ENCODE measurements at places on chromosomes 3 and 15.

GRCh38 chr3:4474683-4475490 is 7.8 kb upstream of the SUMF1 start:
- DNase-seq, result peak; percentile 90

- DNase-seq, result no peak
These were observed 84.3 kb downstream of the ARPP21 start for GRCh38 chr3:35723480-35724097.

DNA sequence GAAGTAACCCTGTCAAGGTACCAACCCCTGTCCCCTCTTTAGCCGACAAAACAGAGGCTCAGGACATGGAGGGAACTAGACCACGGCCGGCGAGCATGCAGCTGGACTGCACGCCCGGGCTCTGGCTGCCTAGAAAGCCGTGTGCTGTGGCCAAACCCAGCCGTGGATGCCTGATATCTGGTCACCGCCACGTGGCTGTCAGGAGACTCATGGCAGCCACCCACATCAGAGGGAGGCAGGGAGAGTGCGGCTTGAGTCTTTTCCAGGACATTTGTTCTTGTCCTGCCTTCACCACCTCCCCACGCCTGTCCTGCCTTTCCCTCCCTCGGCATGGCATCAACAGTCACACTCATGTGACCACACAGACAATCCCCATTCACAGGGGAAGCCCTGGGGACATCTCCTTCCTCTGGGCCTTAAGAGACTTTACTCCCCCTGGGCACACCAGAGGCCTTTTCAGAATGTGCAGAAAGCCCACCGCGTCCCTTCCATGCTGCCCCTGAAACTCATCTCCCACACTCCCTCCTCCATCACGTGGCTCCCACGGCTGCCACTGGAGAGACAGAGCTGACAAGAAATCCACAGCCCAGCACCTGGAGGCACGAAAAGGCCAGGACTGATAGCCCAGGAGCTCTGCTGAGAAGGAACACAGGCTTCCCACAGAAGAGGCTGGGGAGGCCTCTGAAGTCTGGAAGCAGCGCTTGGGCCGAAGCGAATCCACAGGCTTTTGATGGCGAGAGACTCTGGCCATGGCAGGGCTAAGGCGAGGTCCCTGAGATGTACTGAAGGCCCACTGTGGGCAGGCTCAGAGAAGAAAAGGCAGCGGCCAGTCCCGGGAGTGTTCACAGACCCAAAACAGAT is 71.2 kb upstream of the IQSEC1 start:
- DNase-seq, result no peak

- DNase-seq, result peak; percentile 21
These were observed 284.0 kb downstream of the LPP start for GRCh38 chr3:188437926-188438325.

- DNase-seq, result no peak
These were observed 29.4 kb upstream of the GRIP2 start for GRCh38 chr3:14569474-14570000.

DNA sequence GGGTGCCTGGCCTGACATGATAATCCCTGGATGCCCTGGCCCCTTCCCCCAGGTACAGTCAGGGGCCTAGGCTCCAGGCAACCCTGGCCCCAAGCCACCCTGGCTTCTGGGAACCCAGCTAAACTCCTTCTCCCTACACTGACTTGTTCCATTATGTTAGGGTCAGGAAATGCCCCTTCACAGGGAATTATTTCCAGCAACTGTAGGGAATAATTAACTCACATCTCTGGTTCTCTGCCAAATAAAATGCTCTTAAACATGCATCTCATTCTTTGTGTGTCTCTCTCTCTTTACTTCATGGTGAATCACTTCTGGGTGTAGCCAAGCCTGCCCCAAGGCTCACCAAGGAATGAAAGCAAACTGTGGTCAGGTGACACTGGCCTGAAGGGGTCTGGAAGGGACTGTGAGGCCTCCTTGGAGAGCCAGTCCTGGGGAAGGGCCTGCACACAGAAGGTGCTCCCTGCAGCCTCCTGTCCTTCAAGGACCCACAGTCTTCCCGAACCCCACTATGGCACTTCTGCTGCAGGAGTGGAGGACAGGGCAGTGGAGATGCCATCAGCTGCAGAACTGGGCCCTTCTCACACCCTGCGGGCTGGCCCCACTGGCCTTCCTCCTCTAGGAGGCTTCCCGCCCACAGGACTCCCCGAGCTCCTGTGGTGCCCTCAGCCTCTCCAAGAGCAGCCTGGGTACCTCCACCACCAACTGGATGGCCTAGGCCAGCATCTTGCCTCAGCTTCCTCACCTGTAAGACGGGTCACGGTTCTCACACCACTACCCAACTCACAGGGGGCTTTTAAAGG is 17.6 kb downstream of the TKT start:
- peak; percentile 100 for DNase-seq

DNA sequence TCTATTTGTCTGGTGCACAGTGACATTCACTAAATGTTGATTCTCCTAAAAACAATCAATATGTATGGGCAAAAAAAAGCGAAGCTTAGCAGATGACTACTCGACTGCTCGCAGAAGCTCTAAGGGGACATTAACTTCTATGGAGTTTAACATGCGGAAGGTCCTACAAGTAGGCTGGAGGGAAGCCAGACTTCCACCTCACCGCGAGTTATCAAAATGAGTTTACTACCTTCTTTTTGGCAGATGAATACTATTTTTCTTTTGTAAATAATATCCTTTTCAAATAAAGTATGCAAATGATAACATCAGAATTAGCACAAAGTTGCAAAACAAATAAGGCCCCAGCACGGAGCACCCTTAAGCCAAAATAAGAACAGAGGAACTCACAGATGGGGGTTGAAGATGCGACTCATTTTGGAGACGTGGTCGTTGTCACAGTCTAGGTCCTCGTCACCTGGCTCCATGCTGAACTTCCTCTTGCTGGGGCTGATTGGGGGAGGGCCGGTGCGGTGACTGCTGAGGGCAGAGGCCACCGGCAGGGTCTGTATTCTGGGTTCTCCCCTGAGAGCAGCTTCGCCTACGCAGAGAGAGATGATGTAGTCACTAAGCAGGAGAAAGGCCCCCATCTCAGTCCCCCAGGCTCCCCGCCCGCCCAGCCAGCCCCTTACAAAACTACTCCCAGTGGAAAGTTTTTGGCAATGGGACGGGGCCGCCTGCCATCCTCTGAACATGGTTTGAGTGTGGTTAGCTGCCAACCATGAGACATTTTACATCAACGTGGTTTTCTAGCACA is 42.1 kb downstream of the VGLL4 start:
- no peak for DNase-seq

- DNase-seq, result no peak
These were observed 314.8 kb downstream of the PTPRG start for GRCh38 chr3:61875976-61876671.
